ENCODE measurements at places on chromosomes 3 and 15.

GRCh38 chr3:27824312-27825200 lies 102.4 kb upstream of the EOMES start:
- no peak for DNase-seq

DNA sequence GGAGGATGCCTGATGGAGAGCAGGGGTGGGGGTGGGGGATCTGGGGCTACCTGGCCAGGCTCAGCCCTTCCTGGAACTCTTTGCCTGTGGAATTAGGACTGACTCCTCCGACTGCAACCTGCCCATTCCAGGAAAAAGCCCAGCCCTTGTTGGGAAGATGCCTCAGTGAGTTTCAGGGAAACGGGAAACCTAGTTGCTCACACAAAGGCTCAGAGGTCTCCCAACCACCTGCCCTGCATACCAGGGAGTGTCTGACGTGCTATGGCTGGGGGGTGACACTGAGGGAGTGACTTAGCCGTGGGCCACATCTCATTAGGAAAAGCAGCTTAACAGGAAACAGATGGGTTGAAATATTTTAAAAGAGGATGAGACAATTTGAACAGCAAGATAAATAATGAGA lies 27.9 kb downstream of the CYP8B1 start:
- no peak for DNase-seq

GRCh38 chr3:33057320-33058298 lies 39.3 kb downstream of the GLB1 start:
- no peak for DNase-seq

GRCh38 chr3:59212128-59212779 lies 162.4 kb upstream of the CFAP20DC start:
- no peak for DNase-seq

GRCh38 chr3:27883266-27883665 lies 161.1 kb upstream of the EOMES start:
- DNase-seq = no peak

- no peak for DNase-seq
These were observed 74.8 kb downstream of the SNTN start for GRCh38 chr3:63727233-63727632.

- DNase-seq = peak; percentile 48
These were observed 16.1 kb upstream of the ATP8B4 start for GRCh38 chr15:50135031-50135551.

- DNase-seq = no peak
These were observed 20.2 kb downstream of the ARNT2 start for GRCh38 chr15:80424381-80424780.

GRCh38 chr3:62562017-62562416 lies 188.7 kb upstream of the FEZF2 start:
- DNase-seq = no peak

DNA sequence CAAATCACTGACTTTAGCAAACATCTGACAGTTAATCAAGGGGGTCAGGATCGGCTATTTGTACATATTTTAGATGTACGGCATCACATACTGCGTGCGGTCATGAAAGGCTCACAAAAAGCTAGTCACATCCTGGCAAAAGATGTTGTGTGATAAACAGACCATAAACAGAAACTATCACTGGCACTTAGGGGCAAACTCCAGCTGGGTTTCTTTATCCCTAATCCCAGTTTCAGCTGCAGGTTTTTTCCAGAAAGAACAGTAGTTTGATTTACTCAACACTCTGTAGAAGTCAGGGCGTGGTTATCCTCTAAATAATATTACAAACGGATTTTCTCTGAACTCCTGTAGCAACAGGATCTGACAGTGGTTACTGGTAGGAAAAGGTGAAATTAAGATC lies 112.4 kb upstream of the BHLHE40 start:
- no peak for DNase-seq

DNA sequence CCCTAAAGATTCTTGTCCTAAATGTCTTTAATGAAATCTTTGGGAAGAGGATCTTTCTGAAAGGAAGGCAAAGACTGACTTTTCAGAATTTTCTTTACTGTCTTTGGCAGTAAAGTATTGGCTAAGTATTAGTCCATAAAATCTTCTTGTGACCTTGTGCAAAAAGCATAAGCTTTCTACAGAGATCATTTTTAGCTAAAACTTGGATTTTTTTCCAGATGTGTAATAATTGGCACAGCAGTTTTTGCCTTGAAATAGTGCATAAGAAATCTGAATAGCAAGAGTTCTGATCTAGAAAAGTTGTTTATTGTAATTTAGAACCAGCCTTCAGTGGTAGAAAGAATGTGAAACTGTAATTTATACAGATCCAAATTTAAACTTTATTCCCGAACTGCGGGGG lies 122.8 kb upstream of the CGNL1 start:
- DNase-seq = no peak

GRCh38 chr3:73950865-73951558 lies 326.3 kb upstream of the PDZRN3 start:
- no peak for DNase-seq

DNA sequence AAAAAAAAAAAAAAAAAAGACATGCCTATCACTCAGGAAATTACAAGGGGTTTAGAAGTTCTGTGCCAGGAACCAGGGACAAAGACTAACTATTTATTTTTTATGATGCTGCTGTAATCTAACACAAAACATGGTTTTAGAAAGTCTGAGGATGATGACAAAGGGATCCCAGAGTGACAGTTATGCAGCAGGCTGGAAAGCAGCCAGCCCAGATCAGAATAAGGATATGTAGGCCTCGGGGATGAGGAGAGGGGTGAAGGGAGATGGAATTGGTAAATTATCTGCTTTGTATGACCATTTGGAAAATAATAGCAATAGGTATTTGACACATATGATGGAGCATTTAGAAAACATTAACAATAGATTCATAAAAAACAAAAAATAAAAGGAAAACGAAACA lies 34.1 kb upstream of the NMD3 start:
- no peak for DNase-seq

DNA sequence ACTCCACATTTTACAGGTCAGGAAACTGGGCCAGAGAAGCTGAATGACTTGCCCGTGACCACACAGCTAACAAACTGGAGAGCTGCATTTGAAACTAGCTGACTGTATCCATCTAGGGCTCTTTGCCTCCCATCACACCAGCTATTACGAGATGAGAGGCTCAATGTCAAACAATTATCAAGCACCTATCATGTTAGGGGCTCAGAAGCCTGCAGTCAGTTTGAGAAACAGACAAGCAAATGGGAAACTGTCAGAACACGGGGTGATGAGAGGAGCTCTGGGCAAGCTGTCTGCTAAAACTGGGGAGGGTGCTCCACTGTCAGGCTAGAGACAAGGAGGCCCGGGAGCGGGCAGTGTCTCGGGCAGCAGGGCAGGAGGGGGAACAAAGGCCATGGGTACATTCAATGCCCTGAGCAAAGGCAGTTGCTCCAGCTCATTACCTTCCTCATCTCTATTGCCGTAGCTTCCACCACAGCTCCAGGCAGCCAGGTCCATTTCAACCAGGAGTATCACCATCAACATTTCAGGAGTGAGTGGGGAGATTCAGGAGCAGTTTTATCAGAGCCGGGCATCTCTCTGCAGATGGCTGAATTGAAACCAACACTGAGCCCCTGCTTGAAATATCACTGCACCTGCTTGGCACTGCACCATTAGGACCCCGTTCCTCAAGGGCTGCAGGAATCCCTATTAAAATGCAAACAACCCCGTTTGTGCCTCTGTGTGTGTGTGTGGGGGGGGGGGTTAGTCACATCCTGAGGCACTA lies 122.6 kb downstream of the RAB11A start:
- no peak for DNase-seq

DNA sequence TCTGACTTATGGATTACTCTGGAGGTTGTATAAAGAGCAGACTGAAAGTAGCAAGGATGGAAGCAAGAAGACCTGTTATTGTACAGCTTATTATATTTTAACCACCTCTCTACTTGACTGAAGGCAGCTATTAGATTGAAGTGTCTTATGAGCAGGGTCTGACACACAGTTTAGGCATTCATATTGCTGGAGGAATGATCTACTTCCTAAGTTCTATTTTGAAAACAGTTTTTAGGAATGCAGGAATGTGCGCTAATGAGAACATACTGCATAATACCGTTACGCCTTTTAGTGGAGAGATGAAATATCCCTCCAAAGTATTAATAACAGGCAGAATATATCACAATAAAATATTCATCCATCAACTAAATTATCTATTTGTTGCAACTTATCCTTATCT lies 193.3 kb downstream of the ISL2 start:
- DNase-seq = no peak

GRCh38 chr3:193885832-193886231 lies 250.1 kb upstream of the HES1 start:
- no peak for DNase-seq

- no peak for DNase-seq
These were observed 22.5 kb downstream of the LRRC28 start for GRCh38 chr15:99273801-99274200.

DNA sequence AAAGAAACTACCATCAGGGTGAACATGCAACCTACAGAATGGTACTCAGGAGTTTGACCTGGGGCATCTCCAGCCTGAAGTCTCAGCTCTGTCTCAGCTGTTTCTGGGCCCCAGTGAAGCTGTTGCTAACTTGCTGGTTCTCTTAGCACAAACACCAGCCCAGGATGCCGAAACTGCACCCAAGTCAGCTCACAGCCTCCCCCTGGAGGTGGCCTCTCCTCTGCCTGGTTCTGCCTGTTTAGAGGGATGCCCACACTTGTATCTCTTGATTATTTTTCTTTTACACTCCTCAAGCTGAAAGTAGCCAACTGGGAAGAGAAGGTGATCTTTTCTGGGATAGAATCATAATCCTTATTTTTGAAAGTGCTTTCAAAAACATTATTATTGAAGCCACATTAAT lies 289.0 kb upstream of the RASGRP1 start:
- peak; percentile 17 for DNase-seq

GRCh38 chr3:13069495-13069894 lies 3.7 kb downstream of the IQSEC1 start:
- DNase-seq = peak; percentile 47

- DNase-seq = no peak
These were observed 239.5 kb upstream of the MEIS2 start for GRCh38 chr15:37339856-37340255.

DNA sequence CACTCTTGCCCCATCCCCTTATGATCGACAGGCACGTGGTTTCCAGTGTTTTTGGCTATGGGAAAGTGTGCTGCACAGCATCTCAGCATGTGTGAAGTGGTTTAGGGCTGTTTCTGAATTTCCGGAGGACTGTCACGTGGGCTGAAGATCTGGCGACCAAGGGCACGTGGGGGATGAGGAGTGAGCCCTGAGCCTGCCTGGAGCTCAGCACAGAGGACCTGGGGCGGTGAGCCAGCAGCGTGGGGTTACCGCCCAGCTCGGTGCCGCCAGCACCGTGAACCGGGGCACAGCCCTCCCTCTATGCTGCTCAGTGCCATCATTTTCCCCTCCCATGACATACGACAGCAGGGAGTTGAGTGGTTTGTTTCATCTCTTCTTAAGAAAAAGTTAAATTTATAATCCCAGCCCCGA lies 150.2 kb downstream of the DNAJB8 start:
- peak; percentile 50 for DNase-seq

- peak; percentile 8 for DNase-seq
These were observed 650 bp downstream of the PYGO1 start for GRCh38 chr15:55587321-55588069.

DNA sequence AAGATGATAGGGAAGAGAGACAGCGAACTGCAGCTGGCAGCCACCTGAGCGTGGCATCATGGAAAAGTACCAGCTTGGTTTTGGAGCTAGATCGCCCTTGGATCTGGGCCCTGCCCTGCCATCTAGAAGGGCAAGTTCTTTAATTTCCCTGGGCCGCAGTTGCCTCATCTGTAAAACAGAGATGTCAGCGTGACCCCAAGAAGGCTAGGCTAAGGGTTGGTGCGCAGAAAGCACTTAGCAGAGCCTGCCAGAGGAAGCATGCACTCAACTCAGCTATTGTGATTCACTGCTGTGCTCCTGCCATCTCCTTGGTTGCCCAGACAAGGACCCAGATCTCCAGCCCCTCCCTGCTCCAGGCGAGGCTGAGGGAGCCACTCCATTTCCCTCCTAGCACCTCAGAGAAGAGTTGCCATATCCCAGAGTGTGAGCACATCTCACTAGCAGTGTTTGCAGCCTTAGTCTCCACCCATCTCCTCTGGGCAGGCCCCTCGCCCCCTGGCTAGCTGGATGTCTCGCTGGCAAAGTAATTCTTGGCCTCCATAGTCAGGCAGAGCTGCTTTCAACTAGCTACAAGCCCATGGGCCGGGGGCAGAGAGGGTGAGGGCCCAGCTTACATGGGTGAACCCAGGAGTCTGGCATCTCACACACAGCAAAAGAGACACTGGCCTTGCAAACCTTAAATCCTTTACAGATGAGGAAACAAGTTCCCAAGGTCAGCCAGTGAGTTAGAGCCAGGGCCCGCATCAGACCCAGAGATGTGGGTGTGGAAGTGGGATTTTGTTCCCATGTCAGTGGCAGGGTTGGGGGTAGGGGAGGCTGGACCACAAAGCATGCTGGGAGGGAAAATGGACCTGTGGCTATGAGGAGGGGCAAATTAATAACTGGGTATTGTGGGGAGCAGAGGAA lies 280.7 kb upstream of the TLE3 start:
- no peak for DNase-seq

DNA sequence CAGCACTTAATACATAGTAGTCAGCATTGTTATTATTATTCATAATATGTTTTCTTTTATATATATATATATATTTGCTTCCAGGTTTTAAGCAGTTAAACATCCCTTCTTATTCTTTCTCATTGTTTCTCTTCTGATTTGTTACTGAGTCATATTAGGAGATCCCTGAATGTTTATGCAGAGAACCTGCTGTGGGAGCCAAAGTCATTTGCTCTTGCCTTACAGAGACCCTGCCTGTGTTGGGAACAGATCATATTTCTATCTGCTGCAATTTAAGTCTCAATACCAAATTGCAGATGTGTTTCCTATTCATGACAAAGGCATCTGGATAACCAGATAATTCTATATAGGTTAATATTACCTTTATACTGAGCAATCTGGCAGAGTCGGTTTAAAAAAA lies 323.0 kb upstream of the UMPS start:
- DNase-seq = no peak

DNA sequence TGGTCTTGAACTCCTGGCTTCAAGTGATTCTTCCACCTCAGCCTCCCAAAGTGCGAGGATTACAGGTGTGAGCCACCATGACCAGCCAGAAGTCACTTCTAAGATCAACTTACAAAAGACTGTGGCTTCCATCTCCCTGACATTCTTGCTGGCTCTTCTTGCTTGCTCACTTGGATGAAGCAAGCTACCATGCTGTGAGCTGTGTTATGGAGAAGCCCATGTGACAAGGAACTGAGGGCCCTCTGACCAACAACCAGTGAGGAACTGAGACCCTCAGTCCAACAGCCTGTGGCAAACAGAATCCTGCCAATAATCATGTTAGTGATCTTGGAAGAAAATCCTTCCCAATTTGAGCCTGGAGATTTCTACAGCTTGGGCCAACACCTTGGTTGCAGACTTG lies 7.2 kb upstream of the VPS8 start:
- DNase-seq = no peak

DNA sequence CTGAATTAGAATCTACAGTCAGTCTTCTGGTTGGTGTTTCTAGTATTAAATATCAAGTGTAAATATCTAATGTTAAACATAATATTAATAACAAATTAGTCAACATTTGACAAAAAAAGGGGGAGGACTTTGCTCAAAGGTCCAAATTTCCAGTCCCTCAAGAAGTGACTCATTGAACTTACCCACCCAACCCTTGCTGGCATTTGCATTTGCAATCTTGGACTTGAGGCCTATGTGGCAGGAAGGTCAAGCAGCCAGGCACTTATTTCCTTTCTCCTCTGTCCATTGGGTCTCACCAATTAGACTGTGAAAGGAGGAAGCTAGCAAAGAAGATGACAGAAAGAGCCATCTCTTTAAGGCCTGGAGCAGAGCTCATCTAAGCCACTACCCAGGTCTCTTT lies 174.0 kb downstream of the THRB start:
- no peak for DNase-seq

GRCh38 chr15:62135532-62136134 lies 29.5 kb downstream of the C2CD4B start:
- DNase-seq = no peak
